Hepatocyte (in vitro differentiated cells): ENCODE measurements at places on chromosomes 16 and 17. TPM values are rescaled to one million over a fixed set of nuclear protein-coding genes. Genes with fewer than 3 reads are reported as not detected.
A peak's percentile ranks its signal among the peaks of the same experiment; 100 is the strongest.

- H3K27ac ChIP-seq: no peak overlapping the region
- no peak overlapping the region for H3K4me3 ChIP-seq
- no peaks in the 10 kb centered on the region for H3K36me3 ChIP-seq
- H3K4me1 ChIP-seq: no peaks in the 10 kb centered on the region
- H3K27me3 ChIP-seq: no peaks in the 10 kb centered on the region
Observed at GRCh38 chr16:1363501-1364041, 11.8 kb downstream of the GNPTG start.

DNA sequence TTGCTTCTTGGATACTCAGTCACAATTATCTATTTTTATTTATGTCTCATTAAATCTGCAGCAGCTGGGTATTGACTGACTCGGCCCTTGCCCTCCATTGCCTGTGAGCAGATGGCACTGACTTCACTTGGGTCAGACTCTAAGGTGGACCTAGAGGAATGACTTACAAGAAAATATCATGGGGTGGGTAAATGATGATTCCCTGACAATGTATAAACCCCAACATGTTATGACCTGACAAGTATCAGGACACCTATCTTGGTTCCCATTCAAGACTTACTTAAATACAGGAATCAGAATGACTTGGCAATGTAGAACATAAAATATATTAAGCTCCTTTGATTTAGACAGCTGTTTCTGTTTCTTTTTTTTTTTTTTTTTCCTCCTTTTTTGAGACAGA, 953.5 kb downstream of the CDH11 start:
- H3K27ac ChIP-seq: no peak overlapping the region
- H3K36me3 ChIP-seq: no peaks in the 10 kb centered on the region
- H3K27me3 ChIP-seq: no peaks in the 10 kb centered on the region

DNA sequence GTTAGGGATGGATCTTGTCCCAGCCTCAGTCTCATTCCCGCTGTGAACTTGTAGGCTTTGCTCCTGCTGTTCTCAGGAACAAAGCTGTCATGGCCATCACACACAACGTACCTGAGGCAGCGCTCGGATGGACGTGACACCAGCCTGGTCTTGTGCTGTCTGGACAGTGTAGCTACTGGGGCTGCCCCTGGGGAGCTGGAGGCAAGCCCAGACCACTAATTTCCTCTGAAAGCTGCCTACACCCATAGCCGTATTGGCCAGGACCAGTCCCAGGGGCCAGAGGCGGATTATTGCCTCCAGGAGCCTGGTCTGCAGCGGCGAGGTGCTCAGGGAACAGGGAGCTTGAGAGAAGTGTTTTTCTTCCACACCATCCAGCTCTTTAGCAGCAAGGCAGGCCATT, 11.7 kb downstream of the ZNHIT3 start:
- no peak overlapping the region for H3K27ac ChIP-seq
- DNase-seq: peak; percentile 1
- H3K4me3 ChIP-seq: no peak overlapping the region
- H3K4me1 ChIP-seq: peaks cover 4% of the 10 kb centered on the region
- no peaks in the 10 kb centered on the region for H3K27me3 ChIP-seq
- H3K36me3 ChIP-seq: no peaks in the 10 kb centered on the region

DNA sequence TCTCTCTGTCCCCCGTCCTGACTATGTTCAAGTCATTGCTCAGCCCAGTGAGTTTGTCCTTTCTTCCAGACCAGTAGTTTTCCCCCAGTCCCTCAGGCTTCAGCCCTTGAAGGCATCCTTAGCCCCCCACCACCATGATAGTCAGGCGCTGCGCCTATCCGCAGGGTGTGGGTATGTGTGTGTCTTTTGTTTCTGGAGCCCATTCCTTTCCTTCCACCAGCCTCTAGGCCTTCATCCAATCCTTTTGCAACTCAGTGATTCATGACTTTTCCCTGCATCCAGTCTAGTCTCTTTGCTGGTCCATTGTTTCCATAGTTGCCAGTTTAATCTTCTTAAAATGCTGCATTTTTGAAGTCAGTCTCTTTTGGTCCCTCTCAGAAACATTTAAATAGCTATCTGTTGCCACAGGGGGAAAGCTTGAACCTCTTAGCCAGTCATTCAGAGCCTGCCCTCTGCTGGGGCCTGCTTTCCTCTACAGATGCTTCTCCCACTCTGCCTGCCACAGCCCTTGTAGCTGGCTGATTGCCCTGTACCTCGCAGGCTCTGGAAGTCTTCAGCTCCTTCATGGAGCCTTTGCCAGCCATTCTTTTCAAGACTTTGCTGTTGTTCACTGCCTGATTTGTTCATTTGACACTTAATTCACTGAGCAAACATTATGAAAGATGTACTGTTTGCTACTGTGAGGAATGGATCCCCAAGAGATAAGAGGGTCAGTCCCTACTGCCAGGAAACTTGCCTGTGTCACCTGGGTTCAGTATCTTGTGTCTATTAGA, 55.9 kb upstream of the ADCY7 start:
- peaks cover 33% of the 10 kb centered on the region for H3K4me1 ChIP-seq
- no peaks in the 10 kb centered on the region for H3K27me3 ChIP-seq
- peak; percentile 91 for DNase-seq
- H3K36me3 ChIP-seq: no peaks in the 10 kb centered on the region
- peak overlapping the region; percentile 21 for H3K27ac ChIP-seq

TMEM204 gene
- total RNA-seq: 4.7 and 5.4 TPM in 2 replicates

GRCh38 chr16:54597222-54597621, 310.6 kb upstream of the IRX3 start:
- peaks cover 10% of the 10 kb centered on the region for H3K27me3 ChIP-seq
- H3K4me3 ChIP-seq: no peak overlapping the region
- DNase-seq: no peak
- H3K36me3 ChIP-seq: no peaks in the 10 kb centered on the region
- H3K4me1 ChIP-seq: no peaks in the 10 kb centered on the region

DNA sequence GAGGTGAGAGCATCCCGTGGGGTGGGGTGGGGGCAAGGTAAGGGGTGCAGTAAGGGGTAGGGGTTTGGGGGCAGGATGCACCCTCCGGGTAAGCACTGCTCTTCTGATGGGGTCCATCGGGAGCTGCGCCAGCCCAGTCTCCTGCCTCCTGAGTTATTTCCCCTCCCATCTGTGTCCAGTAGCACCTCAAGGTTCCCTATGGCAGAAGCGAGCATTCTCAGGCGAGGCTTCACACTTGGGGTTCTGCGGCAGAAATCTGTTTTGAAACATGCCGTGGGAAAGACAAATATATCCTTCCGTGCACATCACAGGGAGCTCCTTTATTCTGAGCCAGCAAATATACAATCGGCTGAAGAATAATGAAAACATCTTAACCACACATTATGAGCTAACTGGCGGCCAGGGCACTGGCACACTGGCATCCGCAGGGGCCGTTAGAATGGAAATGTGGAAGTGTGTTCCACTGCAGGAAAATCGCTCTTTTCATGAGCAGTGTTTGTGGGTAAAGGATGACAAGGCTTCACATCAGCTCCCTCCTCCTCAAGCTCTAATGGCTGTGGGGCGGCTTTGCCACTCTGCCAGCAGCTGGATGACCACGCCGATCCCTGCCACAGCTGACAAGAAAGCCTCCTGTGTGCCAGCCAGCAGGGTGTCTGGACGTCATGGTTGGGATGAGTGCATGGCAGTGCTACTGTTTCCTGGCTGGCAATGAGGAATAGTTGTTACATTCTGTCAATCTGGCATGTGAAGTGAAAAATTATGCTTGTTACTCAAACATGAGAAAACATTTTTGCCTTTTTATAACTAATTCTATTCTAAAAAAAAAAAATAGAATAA, 20.0 kb downstream of the MTHFSD start:
- no peak overlapping the region for H3K4me3 ChIP-seq
- H3K4me1 ChIP-seq: no peaks in the 10 kb centered on the region
- no peak overlapping the region for H3K27ac ChIP-seq

- H3K4me3 ChIP-seq: no peak overlapping the region
- no peaks in the 10 kb centered on the region for H3K36me3 ChIP-seq
- H3K4me1 ChIP-seq: peaks cover 23% of the 10 kb centered on the region
- H3K27me3 ChIP-seq: no peaks in the 10 kb centered on the region
- peak overlapping the region; percentile 76 for H3K27ac ChIP-seq
Observed at GRCh38 chr17:43529947-43530287, 16.2 kb downstream of the ETV4 start.
